ENCODE measurements at places on chromosomes 6 and 20. TPM values are rescaled to one million over a fixed set of nuclear protein-coding genes. Genes with fewer than 3 reads are reported as not detected.

The DBNDD2 gene
- total RNA-seq: 0.30 TPM

The MMP24 gene
- total RNA-seq: 1.0 TPM

The C2 gene
- total RNA-seq: 0.42 TPM

The OR2B6 gene
- total RNA-seq: not detected

The MCHR2 gene
- total RNA-seq: not detected

The ZSCAN23 gene
- 7.4 TPM for total RNA-seq

The TRIM15 gene
- total RNA-seq: not detected

The ZFP64 gene
- total RNA-seq: 23.8 TPM

The PHF10 gene
- 27.9 TPM for total RNA-seq

The MUCL3 gene
- not detected for total RNA-seq

The KCNG1 gene
- total RNA-seq: 108 TPM

The RIPOR2 gene
- 0.42 TPM for total RNA-seq

The LINC00237 gene
- not detected for total RNA-seq

The IRAK1BP1 gene
- 3.2 TPM for total RNA-seq

The BRD2 gene
- 79.3 TPM for total RNA-seq

The RNF114 gene
- 124 TPM for total RNA-seq

The TRIM31 gene
- not detected for total RNA-seq

The CFB gene
- total RNA-seq: 28.8 TPM

The BFSP1 gene
- total RNA-seq: 3.6 TPM

The UST gene
- 47.7 TPM for total RNA-seq

The LKAAEAR1 gene
- total RNA-seq: not detected

The MDFI gene
- 7.4 TPM for total RNA-seq

The PPIL4 gene
- 54.9 TPM for total RNA-seq

The RBM24 gene
- total RNA-seq: 16.2 TPM

The ENPP5 gene
- total RNA-seq: not detected

The BMP2 gene
- total RNA-seq: 35.0 TPM

The GSTA4 gene
- total RNA-seq: 35.9 TPM

The TGM2 gene
- 2,042 TPM for total RNA-seq

The AIF1 gene
- not detected for total RNA-seq

The HLA-DQA2 gene
- total RNA-seq: not detected

The CNR1 gene
- total RNA-seq: not detected

All from smooth muscle cell of the umbilical artery (primary cell).